ENCODE measurements at places on chromosomes 4 and X.

DNA sequence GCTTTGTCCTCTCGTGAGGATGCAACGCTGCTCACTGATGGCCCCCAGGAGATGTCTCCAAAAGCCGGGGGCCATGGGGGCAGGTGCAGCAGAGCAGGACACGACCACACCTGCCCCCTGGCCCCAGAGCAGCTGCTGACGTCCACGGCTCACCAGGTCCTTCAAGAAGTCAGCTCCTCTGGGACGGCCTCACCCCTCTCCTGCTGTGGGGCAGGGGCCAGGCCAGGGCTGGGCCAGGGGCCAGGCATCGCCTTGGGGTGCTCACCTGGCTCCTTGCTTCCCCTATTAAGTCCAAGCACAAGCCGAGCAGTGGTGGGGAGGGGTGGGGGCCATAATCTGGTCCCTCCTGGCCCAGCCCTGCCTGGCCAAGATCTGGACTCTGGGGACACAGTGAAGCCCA, 28.6 kb upstream of the MXD4 start:
- DNase-seq, result no peak

DNA sequence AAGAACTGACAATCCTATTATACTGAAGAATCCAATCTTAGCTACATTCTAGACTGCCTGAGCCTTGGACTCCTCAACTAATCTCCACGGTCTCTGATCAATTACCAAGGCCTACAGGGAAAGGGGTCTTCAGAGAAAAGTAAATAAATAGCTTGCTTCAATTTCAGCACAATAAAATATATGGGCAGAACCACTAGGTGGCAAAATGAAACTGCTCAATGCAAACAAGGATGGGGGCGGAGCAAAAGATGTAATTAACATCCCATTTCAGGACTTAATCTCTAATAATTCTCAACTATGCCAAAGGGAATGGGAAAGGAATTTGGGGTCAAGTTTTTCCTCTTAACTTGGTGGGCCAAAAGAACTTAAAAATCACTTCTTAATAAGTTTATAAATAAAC, 78.4 kb upstream of the MAP3K15 start:
- DNase-seq, result no peak

DNA sequence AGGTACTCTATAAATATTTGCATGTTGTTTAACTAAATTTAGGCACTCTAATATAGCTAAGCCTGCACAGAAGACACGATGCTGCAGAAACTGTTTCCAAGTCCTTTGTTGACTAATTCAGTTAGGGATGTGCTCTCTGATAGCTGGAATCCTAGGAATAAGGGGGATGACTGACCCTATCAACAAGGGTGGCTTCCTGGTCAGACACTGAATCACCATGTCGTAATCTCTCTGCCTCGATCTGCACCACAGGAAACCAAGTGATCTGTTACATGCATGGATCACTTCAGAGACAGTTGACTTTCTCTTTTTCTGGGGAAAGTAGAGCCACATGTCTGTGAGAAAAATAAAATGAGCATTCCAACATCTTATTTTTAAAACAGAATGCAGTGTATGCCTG, 169.1 kb downstream of the GUCY2F start:
- no peak for DNase-seq

DNA sequence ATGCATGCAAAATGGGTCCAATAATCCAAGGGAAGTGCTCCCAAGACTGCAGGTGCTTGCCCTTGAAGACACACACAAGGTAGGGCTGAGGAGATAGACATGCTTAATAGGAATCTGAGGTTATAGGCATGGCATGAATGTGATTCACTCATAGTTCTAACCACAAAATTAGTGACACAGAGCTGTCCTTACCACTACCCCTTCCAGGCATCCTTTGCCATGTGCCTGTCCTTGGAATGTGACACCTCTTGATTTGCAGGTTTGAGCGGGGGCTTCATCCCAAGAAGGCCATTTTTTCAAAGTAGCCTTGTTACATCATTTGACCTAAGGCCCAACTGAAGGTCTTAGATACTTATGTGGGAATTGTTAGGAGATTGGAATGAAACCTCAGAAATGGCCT, 112.5 kb downstream of the CCNG2 start:
- DNase-seq, result no peak

- no peak for DNase-seq
These were observed 40.0 kb upstream of the SMARCA5 start for GRCh38 chr4:143473334-143474126.

DNA sequence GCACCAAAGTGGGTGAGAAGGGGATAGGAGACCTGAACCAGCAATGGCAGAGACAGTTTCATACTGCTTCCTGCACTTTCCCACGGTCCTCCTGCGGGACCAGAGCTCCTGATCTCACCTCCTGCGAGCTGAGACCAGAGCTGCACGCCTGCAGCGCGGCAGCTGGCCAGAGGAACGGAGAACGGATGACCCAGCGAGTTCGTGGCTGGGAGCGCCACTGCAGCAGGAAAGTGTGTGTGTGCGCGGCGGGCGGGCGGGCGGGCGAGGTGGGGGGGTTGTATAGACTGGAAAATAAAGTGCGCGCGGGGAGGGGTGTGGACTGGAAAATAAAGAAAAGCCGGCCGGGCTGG, 16.5 kb downstream of the MCF2 start:
- DNase-seq, result no peak

- DNase-seq, result no peak
These were observed 1.6 kb upstream of the ARMCX4 start for GRCh38 chrX:101483705-101484104.
